ENCODE measurements at places on chromosomes 6 and 20. TPM values are rescaled to one million over a fixed set of nuclear protein-coding genes. Genes with fewer than 3 reads are reported as not detected.

GRCh38 chr6:93183531-93183972, 235.8 kb downstream of the EPHA7 start:
- DNase-seq = no peak

DNA sequence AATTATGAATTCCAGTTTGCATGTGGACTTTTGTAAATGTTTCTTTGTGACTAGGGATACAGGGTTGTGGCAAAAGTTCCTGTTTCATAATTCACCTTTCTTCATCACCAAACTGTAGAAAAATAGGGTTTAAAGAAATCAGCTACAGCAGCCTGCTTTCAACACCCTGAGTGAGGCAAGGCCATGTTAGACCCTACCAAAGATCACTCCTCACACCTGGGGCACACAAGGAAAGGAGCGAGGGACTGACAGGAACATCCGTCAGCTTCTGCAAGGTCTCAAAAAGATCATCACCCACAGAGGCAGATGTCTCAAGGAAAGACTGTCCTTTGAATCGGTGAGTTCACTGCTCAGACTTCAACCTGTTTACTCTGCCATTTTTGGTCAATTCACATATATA, 10.5 kb upstream of the STX11 start:
- DNase-seq = no peak

GRCh38 chr6:70423189-70424134, 10.2 kb downstream of the FAM135A start:
- no peak for DNase-seq

DNA sequence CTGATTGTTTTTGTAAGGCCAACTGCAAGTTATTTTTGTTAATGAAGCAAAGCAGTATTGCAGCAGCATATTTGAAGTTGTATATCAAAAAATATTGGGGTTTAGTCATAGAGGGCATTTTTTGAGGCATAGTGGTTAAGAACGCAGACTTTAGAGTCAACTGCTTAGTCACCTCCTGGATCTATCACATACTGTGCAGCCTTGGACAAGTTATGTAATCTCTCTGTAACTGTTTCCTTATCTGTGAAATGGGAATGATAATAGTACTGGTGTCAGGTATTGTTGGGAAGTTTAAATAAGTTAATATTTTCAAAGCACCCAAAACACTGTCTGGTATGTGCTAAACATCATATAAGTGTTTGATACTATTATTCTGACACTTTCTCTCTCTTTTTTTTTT, 27.2 kb upstream of the EFHC1 start:
- DNase-seq = no peak

DNA sequence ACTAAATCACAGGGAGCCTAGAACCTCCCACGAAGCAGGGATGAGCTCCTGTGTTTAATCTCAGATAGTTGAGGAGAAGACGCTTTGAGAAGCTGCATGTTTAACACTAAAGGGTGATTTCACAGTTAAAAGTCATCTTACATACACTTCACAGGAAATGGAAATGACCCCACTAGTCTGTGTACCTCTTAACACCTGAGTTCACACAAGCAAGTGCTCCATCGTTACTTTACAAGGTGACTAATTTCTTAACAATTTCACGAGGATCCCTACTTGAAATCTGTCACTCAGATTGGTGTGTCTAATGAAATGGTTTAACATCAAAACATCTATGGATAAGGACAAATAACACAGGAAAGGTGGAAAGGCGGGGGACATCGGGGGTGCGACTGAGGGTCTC, 93.8 kb upstream of the RPS6KA2 start:
- DNase-seq = no peak

The TSBP1 gene
- total RNA-seq = not detected

The RUNX2 gene
- 0.79 TPM for total RNA-seq

The TREML1 gene
- not detected for total RNA-seq

The OR2B6 gene
- total RNA-seq = not detected

The TREM2 gene
- total RNA-seq = 0.59 TPM

Measured in left ventricle myocardium superior (tissue), 1 donor.